ENCODE measurements at places on chromosomes 2 and 18.

DNA sequence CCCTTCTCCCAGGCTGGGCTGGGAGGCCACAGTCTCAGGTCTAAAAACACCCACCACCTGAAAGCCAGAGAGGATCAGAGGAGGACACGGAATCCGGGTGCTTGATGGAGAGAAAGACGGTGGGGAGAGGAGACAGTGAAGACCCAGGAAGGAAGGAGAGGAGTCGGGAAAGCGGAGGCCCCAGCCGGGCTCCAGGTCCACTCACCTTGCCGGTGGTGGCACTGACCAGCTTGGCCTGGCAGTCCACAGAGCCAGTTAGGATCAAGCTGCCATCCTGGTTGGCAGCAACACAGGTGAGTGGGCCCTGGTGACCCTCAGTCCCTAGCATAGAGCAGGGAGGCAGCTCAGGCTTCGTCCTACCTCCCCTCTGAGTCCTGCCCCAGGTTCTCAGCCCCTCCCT, 4.3 kb downstream of the AAMP start:
- no peak for DNase-seq

DNA sequence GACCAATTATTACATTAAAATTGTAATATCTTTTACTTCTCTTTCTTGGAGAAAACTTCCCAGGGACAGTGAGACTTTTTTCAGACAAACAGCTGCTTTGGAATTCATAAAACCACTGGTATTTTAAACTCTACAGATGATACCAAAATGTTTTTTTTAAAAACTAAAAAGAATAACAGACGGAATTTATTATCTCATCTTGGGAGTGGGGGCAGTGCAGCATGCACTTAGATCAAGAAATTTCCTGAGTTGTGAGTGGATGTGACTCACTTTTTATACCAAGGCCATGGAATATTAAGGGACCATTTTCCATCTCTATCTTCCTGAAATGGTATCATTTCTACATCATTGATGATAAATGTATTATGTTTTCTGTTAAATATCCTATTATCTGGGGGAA, 422.8 kb upstream of the HNRNPA3 start:
- no peak for DNase-seq

- no peak for DNase-seq
Measured at GRCh38 chr2:201298462-201299052, 38.2 kb downstream of the CASP8 start.

DNA sequence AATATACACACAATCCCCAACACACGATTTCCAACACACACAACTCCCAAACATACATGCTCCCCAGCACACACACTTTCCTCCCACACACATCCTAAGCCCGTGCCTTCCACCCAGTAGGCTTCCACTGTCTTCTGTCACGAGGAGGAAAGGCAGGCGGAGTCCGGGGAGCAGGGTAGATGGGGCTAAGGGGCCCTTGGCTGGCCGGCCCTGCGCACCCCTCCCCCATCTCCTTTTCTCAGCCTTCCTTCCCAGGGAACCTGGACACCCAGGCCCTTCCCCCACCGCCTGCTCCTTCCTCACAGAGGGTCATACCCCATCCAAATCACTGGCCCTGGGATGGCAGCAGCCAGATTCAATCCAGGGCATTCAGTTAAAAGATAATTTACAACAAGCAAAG, 3.4 kb upstream of the PDCD1 start:
- DNase-seq: no peak

DNA sequence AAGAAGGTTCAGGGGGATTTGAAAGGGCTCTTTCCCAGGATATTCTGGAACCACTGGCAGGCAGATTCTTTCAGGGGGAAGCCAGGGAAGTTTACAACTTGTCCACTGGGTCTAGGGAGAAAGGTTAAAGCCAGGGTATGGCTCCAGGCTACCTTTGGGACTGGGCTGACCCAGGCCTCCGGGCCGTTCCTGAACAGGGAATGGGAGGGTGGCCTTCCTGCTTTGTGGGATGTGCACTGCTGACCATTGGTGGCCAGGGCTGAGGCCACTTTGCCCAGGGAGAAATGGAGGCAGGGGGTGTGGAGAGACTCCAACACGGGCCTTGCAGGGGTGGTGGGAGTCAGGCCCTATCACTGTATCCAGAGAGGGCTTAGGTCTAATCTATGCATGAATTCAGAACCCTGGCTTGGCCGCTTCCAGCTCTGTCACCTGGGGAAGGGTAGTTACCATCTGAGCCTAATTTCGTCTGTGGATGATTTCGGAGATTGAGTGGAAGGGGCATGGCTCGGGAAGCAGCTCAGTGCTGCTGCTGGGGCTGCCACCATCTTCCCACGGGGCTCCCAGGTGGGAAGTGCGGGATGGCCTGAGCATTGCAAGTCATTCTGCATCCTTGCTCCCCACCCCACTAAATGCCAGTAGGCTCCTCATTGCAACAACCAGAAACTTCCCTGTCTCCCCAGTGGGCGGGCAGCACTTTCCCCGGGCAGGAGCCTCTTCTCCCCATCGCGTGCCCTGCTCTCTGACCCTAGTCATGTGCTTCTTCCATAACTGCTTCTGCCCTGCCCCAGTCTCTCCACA, 57.1 kb upstream of the OTOF start:
- no peak for DNase-seq

GRCh38 chr2:186841940-186842339, 7.0 kb downstream of the ZSWIM2 start:
- DNase-seq: no peak

DNA sequence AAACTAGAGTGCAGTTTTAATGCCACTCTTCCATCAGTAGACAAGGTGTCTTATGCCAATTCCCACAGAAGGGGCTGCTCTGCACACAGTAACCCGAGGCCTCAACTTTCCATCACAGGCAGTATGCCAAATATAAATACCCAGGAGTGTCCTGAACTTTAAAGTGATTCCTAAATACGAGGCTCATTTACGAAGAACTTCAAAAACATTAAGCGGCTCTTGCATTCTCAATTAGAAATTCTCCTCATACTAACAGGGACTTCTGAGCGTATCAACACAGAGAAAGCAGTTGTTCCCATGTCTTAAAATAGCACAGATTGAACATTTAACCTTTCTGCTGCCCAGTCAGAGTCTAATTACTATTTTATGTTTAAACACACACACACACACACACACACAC, 638.6 kb downstream of the ERBB4 start:
- DNase-seq: peak; percentile 39

- DNase-seq: no peak
Measured at GRCh38 chr18:29057703-29058102, 880.8 kb upstream of the CDH2 start.

DNA sequence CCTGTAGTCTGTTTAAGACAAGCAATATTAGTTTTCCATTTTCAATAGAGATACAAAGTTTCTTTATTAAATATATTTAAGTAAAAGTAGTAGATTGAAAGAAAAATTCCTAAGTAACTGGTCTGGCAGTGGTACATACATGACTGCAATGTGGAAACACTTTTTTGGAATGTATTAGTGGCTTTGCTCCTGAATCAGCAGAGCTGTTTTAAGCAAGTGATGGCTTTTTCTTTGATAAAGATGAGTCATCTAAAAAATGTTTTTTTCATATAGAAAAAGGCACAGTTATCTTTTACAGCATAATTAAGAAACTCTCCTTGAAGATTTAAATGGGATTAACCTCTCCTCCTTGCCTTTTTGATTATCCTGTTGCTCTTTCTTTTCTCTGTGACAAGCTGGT, 34.9 kb downstream of the KDM3A start:
- no peak for DNase-seq

- DNase-seq: no peak
Measured at GRCh38 chr2:226172309-226172708, 627.3 kb downstream of the IRS1 start.

GRCh38 chr18:40925071-40925541, 1029.9 kb upstream of the PIK3C3 start:
- no peak for DNase-seq

GRCh38 chr2:207881902-207882301, 112.2 kb upstream of the FZD5 start:
- no peak for DNase-seq

- no peak for DNase-seq
Measured at GRCh38 chr2:240775905-240776304, 44.1 kb downstream of the KIF1A start.

DNA sequence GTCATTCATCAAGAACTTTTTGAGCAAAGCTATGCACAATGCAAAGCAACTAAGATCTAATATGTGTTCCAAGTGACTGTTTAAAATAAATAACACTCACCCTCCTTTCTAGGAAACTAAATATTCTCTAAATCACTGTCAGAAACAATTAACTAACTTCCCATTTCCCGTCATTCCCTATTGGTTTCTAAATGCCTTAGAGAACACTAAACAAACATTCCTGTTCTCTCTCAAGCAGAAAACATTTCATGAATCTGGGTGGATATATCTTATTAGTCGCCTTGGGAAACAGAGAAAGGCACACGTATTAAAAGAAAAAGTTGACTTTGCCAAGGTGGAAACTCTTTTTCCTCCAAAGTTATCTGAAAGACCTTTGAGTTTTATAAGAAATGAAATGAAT, 735.2 kb downstream of the MBD2 start:
- no peak for DNase-seq

DNA sequence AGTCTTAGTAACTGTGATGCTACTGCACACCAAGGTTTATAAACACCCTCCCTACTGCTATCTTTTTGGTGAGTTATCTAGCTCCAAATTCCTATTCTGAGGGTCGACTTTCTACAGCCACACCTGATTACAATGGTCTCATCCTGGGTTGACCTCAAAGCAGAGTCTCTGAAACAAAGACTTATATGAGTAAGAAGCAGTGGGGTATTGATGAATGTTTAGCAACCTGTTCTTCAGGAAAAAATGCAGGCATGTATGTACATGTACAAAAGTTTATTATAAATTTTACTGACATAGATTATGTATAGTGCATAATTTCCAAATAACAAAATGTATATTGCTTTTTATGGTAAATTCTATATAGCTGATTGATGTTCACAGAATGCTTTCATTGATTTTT, 51.6 kb upstream of the FMNL2 start:
- no peak for DNase-seq

DNA sequence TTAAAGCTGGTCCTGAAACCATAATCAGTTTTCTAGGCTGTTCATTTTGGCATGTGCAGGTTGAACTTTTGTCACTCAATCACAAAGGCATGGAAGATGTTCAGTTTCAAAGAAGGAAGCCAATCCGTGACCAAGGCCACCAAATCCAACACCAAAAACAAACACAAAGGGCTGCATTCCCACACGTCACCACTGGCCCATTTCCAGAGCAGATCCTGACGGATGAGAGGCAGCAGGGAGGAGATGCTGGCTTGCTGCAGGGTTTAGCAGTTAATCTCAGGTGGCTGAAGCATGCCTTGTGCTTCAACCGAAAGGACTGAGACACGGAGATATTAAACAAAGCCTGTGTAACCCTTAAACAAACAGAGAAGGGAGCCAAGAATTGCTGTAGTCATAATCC, 191.9 kb upstream of the CTAGE1 start:
- no peak for DNase-seq

DNA sequence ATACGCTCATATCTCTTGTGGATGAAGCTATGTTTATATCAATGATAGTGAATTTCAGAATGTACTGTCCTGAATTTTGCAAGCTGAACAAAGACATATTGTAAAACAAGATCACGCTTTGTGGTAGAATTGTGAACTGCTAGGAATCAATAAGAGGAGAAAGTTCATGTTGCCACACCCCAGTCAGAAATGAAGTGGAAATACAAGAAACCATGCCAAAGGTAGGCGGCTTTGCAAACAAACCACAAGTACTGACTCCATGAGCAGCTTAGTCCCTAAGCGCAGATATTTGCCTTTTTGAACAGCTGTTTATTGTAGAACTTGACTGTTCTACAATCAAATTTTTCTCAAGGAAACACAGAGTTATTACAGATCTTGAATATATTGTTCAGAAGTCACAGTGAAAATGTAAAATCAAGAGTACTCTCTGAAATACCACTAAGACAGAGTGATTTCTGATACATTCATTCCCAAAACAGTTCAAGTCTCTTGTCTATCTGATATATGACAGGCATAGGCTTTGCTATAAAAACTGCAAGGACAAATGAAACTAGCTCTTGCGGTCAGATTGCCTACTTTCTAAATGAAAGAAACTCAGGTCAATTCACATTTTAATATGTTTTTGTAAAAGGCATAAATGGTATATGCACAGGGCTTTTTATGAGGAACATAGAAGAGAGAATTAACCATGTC, 120.9 kb upstream of the CDH19 start:
- no peak for DNase-seq

- DNase-seq: no peak
Measured at GRCh38 chr2:190129421-190130199, 67.1 kb upstream of the MSTN start.

DNA sequence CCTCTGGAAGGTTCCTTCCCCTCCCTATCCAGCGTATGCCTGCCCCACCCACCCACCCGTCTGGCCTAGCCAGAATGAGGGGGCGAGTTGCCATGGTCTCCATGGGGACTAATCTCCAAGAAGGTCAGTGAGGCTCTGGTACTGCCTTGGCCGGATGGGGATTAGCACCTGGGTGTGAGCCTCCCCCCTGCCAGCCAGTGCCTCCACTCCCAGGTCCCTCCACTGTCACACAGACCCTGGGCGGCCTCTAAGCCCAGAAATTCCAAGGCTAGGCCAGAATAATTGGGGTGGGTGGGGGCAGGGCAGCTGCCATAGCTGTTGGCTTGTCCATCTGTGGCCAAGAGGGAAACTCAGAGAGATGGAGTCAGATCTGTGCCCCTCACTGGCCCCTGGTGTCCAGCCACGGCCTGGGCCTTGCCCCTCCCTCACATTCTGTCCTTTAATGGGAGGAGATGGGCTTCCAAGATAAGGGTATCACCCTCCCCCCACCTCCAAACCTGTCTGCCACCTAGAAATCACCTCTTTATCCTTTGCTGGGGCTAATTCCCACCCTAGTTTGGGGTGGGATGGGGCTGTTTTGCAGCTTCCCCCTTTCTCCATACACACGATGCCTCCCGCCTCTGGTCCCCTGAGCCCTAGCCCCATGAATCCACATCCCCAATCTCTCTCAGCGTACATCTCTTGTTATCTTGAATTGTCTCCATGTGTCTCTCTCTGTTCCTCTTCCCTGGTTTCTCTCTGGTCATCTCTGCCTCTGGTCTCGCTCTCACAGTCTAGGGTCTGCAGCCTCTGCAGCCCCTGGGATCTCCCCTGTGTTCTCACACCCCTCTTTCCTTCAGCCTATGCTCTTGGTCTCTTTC, 6.0 kb upstream of the CRYBA2 start:
- no peak for DNase-seq

DNA sequence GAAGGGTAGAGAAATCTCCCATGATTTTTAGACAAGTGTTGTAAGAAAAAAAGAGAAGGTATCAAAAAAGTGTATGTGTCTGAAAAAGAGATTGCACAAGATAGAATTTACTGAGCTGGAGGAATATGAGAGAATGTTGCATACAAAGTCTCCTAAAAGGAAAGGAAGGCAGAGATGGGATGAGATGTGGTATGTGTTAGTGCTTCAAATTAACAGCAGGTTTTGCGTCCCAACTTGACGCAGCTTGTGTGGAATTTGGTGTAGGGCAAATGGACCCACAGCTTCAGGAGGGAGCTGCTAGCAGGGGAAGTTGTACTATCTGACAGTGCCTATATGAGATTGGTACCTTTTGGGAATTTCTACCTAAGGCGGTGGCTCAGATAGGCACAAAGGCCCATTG, 9.0 kb upstream of the RASGRP3 start:
- DNase-seq: no peak

GRCh38 chr2:188789951-188790350, 184.2 kb upstream of the COL3A1 start:
- DNase-seq: no peak

- DNase-seq: no peak
Measured at GRCh38 chr2:120631236-120631635, 104.4 kb upstream of the GLI2 start.

GRCh38 chr2:96770442-96771202, 9.9 kb downstream of the CNNM4 start:
- no peak for DNase-seq

All from NCI-H524 treated with DMSO at 0.1 percent for 48 hours (cell line).